ENCODE measurements at places on chromosomes 3 and 15. TPM values are rescaled to one million over a fixed set of nuclear protein-coding genes. Genes with fewer than 3 reads are reported as not detected.

The SERPINI2 gene
- polyA plus RNA-seq = 0.06 TPM

The GREM1 gene
- polyA plus RNA-seq = 0.03 TPM

The INKA1 gene
- polyA plus RNA-seq = 8.6 TPM

The LRRC34 gene
- polyA plus RNA-seq = 4.4 TPM

GRCh38 chr3:158908187-158908734, 106.4 kb downstream of the MFSD1 start:
- no peak for DNase-seq

GRCh38 chr3:80285388-80285787, 517.6 kb upstream of the ROBO1 start:
- no peak for DNase-seq

- no peak for DNase-seq
Observed at GRCh38 chr15:26038693-26039092, 175.6 kb upstream of the ATP10A start.

GRCh38 chr3:10268930-10269329, 20.7 kb downstream of the TATDN2 start:
- no peak for DNase-seq

GRCh38 chr15:48066456-48066855, 54.3 kb upstream of the SLC24A5 start:
- no peak for DNase-seq
